Dermis blood vessel endothelial cell (primary cell): ENCODE measurements at places on chromosomes 7 and 10.

DNA sequence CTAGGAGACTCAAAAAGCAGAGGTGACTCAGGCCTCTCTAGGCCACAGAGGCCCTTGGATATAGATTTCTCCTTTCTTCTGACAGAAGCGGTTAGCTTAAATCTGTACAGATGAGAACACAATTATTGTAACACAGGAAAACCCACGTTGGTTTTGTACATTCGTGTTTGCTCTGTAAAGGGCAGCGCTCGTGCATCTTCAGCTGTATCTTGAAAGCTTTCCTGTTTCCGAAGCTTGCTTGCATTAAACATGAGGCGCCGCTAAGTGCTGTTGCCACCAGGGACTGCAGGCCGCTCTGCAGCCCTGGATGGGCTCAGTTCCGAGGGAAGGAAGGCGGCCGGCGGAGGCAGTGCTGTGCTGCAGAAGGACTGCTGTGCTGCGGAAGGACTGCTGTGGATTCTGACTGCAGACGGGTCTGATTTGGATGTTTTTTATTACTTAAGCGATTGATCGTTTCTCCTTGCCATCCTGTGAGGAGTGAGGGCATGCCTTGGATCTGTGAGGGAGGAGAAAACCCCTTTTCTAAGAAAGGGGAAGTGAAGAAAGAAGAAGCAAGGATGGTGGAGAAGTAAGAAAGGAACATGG lies 53.3 kb downstream of the FHIP2A start:
- DNase-seq = peak; percentile 34

DNA sequence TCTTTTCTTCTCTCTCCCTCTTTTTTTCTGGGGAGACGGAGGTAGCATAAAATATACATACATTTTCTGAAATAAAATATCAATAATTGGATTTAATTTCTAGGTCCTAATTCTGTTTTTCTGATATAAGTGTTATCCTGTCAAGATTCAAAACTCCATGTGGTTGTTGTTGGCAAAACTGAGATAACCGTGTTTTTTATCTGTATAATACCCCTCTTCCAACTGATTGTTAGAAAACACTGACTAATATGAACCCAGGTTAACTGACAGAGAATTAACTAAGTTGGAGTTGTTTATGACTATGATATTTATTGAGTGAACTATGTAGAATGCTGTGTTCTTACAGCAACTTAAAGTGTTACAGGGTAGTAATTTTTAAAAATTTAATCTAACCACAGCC lies 236.5 kb upstream of the KAT6B start:
- peak; percentile 6 for DNase-seq

DNA sequence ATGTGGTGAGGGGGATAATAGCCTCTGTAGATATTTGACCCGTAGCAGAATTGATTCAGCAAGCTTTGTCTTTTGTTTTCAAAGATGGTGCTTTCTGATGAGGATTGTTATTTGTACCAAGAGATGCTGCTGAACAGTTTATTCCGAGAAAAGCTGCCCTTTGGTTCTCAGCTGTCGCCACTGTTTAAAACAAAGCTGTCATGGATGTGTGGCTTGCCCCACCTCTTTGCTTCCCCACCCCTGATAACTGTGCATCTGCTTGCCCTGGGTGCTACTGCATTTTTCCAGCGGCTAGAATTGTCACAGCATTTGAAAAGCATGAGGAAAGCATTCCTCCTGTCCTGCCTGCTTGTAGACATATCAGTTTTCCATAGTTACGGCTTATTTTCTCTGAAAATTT lies 226.9 kb upstream of the CSTF2T start:
- DNase-seq = no peak

- DNase-seq = no peak
Observed at GRCh38 chr7:128408709-128409595, 830 bp downstream of the IMPDH1 start.

DNA sequence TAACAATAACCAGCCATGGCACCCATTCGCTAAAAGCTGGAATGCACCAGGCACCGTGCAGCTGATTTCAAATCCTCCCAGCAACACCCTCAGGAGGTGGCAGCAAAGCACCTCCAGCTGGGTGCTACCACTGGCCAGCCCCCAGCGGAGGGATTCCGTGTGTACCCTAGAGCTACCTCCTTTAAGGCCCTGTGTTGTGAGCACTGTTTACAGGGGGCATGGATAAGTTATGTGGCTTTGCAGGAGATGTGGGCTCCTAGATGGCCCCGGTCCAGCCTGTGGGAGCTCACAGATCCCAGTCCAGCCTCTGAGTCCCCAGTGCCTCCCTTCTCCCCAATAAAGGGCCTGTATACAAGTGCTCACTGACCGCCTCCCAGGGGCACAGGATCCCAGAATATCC lies 27.1 kb downstream of the TNRC18 start:
- DNase-seq = peak; percentile 51
